Neural crest cell (in vitro differentiated cells): ENCODE measurements at places on chromosomes 16 and 17. TPM values are rescaled to one million over a fixed set of nuclear protein-coding genes. Genes with fewer than 3 reads are reported as not detected.

- DNase-seq = no peak
Measured at GRCh38 chr17:41642252-41643156, 18.1 kb upstream of the KRT17 start.

- no peak for DNase-seq
Measured at GRCh38 chr16:65410801-65411200, 288.9 kb upstream of the CDH11 start.

GRCh38 chr17:81558115-81558468, 5.9 kb upstream of the FAAP100 start:
- no peak for DNase-seq

GRCh38 chr17:66920950-66921349, 43.6 kb upstream of the CACNG4 start:
- DNase-seq = no peak

GRCh38 chr17:9932491-9932890, 27.4 kb upstream of the RCVRN start:
- no peak for DNase-seq

DNA sequence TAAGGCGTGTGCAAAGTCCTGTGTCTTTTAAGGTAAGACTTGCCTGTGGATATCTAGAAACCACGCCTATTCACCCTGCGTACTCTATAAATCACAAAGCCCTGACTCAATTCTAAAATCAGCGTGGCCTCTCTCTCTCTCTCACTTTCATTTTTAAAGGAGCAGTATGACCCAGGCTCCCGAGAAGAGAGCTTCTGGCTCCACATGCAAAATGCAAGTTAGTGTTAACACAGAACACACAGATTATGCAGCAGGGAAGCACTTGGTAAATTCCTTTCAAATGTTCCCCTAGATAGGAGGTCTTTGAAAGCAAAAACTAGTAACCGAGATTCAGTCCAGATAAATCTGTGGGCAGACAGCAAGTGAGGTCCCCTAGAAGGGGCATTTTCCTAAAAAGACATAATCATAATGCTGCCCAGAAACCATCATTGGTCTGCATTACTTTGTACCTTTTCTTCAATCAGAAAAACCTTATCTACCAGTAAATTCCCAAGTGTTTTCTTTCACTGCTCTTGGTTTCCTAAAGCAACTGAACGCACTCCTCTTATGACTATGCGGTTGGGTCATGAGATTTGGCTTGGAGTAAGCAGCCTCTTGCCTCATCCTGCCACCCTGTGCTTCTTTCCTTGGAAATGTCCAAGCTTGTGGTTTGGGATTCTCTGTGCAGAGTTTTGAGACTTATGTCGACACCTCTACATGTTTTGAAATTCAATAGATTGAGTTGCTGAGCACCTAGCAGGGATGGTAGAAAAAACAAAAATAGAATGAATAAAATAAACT, 31.7 kb upstream of the KCNJ2 start:
- DNase-seq = no peak

DNA sequence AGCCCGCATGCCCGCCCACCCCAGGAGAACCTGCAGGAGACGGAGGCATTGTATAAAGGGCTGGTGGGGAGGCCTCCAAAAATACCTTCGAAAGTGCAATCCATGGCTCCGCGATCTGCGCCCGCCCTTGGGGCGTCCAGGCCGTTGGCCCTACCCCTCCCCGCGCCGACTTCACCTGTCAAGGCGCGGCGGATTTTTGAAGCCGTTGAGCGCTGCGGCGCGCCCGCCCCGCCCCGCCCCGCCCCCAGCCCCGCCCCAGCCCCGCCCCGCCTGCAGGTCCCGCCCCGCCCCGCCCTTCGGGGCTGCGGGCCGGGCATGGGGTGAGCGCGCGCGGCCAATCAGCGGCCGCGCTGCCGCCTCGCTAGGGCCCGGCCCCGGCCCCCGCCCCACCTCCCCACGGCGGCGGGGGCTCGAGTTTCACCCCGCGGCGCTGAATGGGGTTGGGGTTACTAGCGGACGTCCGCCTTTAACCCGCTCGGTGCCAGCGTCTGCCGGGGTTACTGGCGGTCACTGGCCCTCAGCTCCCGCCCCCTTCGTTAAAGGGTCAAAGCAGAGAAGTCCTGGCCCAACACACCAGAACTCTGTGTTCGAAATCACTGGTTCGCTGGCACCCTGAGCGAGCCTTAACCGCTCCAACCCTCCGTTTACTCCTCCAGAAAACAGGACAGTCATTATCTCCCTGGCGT, 13.2 kb downstream of the SREBF1 start:
- DNase-seq = peak; percentile 83

DNA sequence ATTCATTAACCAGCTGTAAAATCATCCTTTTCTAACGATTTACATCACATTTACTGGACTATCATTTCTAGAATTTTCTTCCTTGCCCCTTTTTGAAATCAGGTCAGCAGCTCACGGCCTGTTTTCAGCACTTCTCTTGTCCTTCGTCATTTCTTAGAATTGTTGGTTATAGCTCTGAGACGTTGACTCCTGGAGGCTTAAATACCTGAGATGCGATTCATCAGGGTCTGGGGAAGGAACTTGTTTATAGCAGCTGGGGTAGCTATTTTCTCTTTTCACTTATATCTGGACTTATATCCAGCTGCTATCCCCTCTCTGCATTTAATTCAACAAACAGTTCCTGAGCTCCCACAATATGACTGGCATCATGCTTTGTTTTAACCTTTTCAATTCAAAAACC, 338.7 kb upstream of the TNRC6C start:
- no peak for DNase-seq

DNA sequence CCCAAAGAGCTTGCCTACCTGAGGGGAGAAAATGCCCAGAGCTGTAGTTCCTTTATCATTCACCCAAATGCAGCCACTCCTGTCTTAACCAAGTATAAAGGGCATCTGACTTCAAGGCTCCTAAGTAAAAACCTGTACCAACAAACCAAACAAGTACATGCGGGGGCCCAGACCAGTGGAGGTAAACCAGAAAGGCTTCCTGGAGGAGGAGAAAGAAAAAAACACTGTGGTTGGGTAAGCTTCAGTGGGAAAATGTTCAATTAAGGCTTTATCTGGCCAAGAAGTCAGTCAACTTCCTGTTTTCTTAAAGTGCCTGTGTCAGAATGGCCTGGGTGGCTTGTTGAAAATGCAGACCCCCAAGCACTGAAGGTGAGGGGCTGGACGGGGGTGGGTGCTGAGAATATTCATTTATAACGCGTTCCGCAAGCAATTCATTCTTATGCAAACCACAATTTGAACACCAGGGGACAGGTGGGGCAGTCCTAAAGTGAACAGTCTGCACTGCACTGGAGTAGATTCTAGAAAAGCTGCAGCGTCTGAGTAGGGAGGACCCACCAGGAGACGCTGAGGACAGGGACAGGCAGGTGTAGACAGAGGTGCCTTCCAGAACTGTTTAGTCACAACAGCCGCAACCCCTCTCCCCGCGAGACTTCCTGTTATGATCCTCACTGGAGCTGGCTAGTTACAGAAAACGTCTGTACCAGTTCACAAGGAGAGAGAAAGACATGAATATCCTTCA, 467.1 kb downstream of the SOX9 start:
- DNase-seq = no peak

C1QTNF8 gene
- total RNA-seq = 0.19 and 0.30 TPM in 2 replicates

GRCh38 chr16:27595993-27596392, 46.0 kb downstream of the KATNIP start:
- DNase-seq = no peak

DNA sequence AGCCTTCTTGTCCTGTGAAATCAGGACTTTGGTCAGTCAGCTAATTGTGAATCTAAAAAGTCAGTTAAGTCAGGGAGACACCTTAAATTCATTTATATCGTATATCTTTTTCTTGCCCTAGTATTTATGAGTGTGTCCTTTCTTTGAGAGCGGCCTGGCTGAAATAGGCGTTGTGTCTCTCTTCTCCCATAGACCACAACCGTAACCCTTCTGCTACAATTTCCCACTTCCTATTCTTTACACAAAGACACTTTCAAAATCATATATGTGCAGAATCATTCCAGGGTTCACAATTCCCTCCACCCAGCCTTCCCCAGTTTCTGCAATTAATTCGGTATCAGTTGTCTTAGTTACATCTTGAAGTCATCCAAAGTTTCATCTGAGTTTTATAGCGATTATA, 14.0 kb upstream of the COTL1 start:
- DNase-seq = no peak

- peak; percentile 35 for DNase-seq
Measured at GRCh38 chr16:89958068-89958467, 9.5 kb downstream of the DEF8 start.

GFOD2 gene
- 33.8 and 34.3 TPM in 2 replicates for total RNA-seq

DNA sequence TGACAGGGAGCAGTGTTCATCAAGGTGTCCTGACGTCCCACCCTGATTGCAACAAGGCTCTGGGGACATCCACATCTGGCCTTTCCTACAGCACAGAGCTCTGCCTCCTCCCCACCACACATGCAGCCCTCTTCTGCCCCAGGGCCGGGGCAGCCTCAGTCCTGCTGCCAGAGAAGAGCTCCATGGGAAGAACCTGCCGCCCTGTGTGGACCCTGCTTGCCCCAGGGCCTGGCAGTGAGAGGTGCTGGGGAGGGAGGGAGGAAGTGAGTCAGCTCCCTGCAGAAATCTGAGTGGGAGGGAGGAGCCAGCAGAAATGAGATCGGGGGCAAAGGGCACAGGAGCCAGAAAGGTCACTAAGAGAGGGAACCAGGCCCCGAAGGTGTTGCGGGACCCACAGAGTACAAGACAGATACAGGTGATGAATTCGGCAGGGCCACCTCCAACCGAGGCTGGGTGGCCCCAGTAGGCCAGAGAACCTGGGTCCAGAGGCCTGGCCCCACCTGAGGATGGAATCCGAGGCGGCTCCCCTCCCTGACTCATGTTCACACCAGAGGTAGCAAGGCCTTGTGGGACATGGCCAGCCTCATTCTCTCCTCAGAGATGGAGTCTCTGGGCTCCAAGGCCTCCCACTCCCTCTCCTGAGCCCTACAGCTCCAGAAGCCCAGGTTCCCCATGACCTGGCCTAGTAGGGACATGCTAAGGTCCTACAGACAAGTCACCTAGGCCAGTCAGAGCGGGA, 24.8 kb downstream of the MYO18A start:
- no peak for DNase-seq

SLC52A1 gene
- not detected in 2 replicates for total RNA-seq

DNA sequence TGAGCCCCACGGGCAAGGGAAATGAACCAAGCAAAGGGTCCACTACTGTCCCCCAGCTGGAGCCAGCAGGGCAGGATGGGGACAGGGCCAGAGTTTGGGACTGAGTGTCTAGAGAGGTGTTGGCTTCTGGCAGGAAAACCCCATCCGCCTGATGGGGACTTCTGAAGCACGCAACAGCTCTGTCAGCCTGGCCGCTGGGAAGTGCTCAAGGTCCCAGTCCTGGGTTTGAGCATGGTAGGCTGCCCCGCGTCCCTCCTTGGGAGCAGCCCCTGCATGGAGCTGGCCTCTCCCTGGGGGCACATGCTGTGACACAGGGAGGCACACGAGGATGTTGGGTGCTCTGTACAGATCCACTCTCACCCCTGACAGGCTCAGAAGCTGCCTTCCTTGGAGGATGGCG, 14.6 kb downstream of the ACE start:
- no peak for DNase-seq

DNA sequence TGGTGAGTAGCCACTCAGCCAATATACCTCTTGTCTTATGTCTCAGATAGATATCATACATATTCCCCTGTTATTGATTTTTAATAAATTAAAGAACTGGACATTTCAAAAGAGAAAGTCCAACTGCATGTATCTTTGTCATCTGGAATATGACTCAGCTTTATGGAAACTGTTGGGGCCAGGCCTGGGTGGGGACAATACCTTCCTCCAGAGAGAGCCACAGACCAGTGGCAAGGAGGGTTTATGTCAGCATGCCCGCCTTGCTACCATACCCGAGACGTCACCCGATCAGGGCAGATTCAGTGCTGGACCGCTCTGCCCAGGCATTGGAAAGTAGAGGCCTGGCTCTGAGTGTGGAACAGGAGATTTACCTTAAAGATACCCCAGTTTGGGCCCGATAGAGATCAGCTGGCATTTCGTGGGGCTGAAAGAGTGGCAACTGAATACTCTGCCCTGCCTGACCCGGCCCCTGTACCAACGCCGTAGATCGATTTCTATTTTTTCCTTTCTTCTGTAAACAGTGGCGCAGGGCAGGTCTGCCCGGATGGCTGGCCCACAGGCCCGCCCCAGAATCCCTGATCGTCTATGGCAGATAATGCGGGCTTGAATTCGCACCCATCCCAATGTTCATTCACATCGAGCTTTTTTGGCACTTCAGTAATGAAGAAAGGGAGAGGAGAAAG, 158.6 kb downstream of the SALL1 start:
- DNase-seq = no peak

DNA sequence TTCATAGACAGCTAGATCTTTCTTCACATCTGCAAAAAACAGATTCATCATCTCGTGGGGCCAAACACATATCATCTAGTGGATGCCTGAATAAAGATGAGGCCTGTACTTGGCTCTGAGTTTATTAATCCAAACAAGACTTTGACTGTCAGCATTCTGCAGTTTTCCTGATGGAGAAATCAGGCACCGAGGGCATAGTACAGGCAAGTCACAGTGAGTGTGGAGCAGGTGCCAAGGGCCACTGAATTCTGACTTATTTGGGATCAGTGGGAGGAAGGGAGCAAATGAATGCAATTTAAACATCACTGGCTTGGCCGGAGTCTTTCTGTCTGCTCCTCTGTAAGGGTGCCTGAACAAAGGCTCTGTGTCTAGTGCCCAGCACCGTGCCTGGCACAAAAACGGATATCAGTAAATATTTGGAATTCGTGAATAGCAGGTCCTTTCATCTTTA, 975 bp downstream of the CFAP20 start:
- no peak for DNase-seq

DNA sequence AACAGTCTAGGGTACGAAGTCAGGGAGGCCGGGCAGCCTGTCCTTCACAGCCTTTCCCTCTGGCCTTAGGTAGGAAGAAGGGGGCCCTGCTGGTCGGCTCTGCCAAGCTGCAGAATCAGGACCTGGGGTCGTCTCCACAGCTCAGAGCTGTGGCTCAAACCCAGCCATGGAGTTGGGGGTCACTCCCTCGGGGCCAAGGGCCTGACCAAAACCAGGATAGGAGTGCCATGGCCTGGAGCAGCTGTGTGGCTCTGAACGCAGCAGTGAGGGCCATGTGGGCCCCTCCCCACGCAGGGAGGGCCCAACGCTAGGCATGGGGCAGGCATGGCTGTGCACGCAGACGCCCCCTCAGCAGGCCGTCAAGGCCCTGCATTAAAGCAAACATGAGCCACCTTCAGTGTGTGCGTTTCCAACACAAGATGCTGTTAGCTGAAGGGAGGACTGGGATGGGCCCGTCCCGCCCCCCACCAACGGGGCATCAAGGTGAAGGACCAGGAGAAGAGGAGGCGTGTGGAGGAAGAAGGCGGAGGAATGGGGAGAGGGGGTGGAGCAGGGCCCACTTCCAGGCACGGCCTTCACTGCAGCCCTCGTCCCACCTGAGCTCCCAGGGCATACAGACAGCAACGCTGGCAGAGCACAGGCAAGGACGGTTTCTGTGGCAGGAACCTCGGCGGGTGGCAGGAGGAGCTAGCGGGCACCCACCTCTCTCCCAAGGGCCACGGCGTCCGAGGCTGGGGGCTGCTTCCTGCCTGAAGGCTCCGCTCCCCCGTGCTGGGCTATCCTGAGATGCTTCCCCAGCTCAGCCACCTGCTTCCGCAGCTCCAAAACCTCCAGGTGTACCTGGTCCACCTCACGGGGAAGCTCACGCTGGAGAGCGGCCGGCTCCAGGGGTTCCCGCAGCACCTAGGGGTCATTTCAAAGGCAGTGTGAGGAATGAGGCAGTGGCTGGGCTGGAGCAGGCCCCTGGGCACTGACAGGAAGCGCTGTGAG, 55.3 kb downstream of the CCDC57 start:
- no peak for DNase-seq

- no peak for DNase-seq
Measured at GRCh38 chr16:67663151-67663876, 2.6 kb downstream of the PARD6A start.
